ENCODE measurements at places on chromosomes 7 and 10. TPM values are rescaled to one million over a fixed set of nuclear protein-coding genes. Genes with fewer than 3 reads are reported as not detected.

- no peak for DNase-seq
Observed at GRCh38 chr10:34022195-34022594, 687.7 kb upstream of the NRP1 start.

GRCh38 chr7:27685209-27685608, 22.5 kb upstream of the HIBADH start:
- no peak for DNase-seq

- DNase-seq: no peak
Observed at GRCh38 chr7:30157204-30157603, 22.4 kb downstream of the MTURN start.

The ADGRA1 gene
- 7.4 TPM for polyA plus RNA-seq

The PNLIP gene
- polyA plus RNA-seq: not detected

The ADARB2 gene
- polyA plus RNA-seq: 23.3 TPM

The LRRC17 gene
- polyA plus RNA-seq: 0.95 TPM

The CYP26A1 gene
- 0.27 TPM for polyA plus RNA-seq

Data from brain (organoid and tissue), 16 donors.